Esophagus mucosa (tissue), 1 donor: ENCODE measurements at places on chromosomes 16 and 17.

GRCh38 chr16:79599837-79600637 is 500 bp downstream of the MAF start:
- ATAC-seq = peak; percentile 44

- ATAC-seq = no peak
These were observed 106.3 kb upstream of the ZNF750 start for GRCh38 chr17:82946081-82946480.

- ATAC-seq = no peak
These were observed 8.1 kb downstream of the MYOCD start for GRCh38 chr17:12673788-12674187.

GRCh38 chr16:58885528-58886170 is 151.5 kb upstream of the GOT2 start:
- ATAC-seq = no peak

DNA sequence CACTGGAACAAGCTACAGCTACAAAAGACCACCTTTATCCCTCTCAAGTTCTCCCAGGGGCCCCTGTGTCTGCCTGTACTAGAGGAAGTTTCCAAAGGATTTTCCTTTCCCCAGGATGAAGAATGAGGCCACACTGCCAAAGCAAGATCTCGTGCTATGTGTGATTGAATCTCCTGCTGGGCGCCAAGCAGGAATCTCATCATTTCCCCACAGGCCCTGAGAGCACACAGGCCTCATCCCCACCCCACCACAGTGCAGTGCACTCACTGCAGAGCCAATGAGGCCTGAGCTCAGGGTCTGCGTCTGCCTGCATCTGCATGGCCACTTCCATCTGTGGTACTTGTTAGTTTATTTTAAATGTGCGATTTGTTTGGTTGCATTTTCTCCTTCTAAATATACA is 387.4 kb upstream of the ASIC2 start:
- no peak for ATAC-seq

DNA sequence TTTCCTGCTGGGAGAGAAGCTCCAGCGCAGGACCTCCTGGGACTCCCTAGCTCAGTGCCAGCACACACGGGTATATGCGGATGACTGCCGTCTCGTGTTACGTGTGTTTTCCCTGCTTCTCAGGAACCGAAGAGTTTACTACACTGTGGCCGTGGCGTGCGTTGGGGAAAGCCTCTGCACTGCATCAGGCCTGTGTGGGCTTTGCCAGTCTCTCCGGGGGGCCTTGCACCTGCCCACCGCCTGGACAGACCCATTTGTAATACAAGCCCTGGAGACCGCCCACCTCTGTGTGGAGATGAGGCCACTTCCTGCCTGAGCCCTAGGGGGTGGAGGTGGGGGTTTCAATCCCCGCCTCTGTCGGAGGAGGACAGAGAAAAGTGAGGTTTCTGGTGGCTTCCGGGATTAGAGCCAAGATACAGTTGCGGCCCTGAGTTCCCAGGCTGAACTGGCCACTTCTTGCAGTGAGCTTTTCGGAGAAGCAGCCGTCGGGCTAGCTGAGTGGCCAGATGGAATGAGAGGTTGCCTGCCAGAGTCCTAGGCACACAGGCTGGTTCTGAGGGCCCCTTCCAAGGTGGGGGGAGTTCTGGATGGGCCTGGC is 43.4 kb upstream of the GSE1 start:
- no peak for ATAC-seq

- peak; percentile 81 for ATAC-seq
These were observed 124.1 kb upstream of the TNRC6C start for GRCh38 chr17:77834170-77835115.

GRCh38 chr16:72122308-72122707 is 28.7 kb downstream of the DHX38 start:
- no peak for ATAC-seq

DNA sequence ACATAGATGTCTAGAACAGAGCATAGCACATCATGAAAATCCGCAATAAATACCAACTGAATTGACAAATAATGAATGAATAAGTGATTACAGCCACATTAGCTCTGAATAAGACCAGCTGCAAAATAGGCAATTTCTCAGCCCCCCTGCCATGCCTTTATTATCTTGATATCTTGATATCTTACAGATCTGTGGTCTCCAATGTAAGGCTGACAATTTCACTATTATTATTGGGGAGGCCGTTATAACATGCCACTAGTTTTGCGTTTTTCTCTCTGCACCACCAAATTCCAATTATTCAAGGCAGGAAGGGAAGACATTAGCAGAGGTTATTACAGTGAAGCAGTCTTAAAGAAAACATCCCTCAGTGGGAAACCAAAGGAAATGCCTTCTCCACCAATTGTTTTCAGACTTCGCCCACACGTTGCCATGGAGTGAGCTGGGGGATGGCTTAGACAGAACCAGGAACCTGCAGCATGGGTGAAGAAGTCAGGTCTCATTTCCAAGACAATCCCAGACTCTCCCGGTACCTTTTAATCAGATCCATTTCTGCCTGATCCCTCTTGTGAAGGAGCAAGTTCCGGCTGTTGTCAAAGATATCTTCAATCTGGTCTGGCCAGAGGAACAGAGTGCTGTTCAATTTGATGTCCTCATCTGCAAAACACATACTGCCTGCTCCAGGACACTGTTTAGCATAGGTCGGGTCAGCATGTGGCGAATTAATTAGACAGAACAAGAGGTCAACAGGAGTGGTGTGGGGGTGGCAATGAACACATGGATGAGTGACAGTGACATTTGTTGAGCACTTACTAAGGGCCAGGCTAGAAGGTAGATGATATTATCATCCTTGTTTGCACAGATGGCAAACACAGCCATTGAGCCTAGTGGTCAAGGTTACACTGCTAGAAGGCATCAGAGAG is 46.4 kb downstream of the DNAH3 start:
- ATAC-seq = no peak

DNA sequence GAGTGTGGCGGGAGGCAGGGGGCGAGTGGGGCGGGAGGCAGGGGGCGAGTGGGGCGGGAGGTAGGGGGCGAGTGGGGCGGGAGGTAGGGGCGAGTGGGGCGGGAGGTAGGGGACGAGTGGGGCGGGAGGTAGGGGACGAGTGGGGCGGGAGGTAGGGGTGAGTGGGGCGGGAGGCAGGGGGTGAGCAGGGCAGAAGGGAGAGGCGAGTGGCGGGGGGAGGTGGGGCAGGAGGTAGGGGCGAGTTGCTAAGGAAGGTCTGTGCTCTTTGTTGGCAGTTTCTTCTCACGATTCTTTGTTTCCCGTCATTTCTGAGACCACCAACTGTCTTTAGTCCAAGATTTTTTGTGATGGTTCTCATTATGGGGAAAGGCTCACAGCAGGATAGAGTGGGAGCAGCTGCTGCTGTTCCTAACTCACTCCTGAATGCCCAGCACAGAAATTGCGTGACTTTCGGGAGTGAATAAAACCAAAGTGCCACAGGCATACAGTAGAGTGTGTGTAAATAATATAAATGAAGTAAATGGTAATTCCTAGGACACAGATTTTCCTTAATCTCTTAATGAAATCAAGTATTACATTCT is 44.7 kb downstream of the COG7 start:
- no peak for ATAC-seq

DNA sequence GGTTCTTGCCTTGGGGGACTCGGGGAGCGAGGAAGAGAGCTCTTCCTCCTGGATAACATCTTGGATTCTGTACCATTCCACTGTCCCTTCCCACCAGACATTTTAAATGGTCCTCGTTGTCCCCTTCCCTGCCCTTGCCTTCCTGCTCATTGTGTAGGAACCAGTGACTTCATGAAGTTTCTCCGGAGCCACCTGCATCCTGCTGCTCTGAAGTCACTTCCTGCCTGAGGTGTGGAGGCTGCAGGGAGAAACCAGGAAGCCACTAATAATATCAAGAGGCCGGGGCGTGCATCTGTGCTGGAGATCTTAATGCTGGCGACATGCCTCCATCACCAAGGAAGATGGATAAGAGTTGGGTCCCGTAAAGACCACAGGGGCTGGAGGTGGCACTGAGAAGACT is 6.2 kb upstream of the SLC16A13 start:
- peak; percentile 22 for ATAC-seq

DNA sequence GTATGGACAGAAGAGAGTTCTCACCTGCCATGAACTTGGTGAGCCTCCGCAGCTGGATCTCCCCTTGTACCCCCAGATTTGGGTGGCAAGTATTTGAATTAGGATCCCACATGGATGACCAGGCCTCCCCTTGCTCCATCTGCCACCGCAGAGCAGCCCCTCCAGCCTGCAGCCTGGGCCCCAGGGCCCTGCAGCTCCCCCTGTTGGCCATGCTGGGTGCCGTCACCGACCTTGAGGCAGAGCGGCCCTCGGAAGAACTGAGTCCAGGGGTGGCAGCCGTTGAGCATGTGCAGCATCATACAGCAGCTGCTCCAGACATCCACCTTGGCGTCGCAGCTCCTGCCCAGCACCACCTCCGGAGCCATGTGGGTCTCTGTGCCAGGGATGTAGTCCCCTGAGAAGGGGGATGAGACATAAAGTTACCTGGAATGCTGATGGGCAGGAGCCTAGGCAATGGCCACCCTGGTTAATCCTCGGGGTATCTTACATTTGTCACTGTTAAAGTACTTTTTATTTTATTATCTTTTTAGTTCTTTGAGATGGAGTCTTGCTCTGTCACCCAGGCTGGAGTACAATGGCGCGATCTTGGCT is 9.0 kb upstream of the SPATA32 start:
- ATAC-seq = no peak

DNA sequence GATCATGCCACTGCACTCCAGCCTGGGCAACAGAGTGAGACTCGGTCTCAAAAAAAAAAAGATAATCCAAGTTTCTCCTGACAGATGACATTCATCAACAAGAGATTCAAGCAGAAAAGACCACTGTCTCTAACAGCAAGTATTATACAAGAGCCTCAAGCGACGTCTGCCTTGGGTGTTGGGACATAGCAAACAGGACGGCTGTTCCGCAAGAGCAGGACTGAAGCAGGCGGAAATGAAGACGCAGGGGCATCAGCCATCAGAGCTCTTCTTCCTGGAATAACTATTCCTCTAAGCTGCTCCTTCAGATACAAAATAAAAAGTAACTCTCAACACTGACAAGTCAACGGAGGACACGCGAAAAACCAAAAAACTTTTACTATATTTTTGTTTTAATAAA is 54.0 kb downstream of the ANKRD11 start:
- no peak for ATAC-seq

DNA sequence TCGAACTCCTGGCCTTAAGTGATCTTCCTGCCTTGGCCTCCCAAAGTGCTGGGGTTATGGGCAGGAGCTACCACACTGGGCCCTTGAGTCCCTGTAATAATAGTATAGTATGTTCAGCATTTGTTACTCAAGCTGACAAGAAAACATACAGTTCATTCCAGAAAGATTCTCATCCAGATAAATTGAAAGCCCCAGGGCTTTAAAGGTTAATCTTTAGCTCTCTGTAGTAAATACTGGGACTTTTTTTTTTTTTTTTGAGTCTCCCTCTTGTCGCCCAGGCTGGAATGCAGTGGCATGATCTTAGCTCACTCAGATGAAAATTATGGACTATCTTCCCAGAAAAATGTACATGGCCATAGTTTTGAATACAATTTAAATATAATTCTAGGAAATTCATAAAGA is 11.0 kb downstream of the BRCA1 start:
- no peak for ATAC-seq

- no peak for ATAC-seq
These were observed 46.2 kb upstream of the NOL11 start for GRCh38 chr17:67671493-67671892.

DNA sequence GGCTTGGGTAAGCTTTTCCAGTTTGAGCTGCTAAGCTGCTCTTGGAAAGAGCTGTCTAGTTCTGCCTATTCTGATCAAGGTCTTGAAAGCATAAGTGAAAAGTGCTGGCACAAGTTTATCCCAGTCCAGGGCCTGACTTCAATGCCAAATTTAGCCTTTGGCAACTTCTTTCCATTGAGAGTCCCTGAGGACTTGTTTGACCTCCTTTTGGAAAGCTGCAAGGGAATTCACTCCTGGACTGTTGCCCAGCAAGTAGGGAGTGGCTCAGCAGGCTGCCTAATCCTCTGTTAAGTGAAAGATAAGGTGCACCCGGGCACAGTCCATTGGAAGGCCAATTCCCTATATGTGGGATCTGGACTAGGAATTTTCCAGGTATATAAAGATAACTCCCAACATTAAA is 16.0 kb upstream of the TANC2 start:
- ATAC-seq = no peak

DNA sequence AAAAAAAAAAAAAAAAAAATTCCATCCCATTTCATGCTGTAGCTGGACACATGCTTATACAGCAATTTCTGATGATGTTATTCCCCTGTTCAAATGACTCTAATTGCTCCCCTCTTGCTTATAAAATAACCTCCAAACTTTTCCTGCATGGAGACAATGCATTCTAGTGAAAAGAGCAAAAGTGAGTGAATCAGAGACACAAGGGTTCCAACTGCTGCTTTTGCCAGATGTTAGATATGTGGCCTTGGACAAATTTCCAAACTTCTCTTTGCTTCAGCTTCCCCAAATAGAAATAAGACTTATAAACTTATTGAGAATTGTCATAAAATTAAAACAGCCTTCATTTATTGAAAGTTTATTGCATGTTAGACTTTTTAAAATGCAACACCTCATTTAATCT is 65.0 kb upstream of the AXIN2 start:
- no peak for ATAC-seq

DNA sequence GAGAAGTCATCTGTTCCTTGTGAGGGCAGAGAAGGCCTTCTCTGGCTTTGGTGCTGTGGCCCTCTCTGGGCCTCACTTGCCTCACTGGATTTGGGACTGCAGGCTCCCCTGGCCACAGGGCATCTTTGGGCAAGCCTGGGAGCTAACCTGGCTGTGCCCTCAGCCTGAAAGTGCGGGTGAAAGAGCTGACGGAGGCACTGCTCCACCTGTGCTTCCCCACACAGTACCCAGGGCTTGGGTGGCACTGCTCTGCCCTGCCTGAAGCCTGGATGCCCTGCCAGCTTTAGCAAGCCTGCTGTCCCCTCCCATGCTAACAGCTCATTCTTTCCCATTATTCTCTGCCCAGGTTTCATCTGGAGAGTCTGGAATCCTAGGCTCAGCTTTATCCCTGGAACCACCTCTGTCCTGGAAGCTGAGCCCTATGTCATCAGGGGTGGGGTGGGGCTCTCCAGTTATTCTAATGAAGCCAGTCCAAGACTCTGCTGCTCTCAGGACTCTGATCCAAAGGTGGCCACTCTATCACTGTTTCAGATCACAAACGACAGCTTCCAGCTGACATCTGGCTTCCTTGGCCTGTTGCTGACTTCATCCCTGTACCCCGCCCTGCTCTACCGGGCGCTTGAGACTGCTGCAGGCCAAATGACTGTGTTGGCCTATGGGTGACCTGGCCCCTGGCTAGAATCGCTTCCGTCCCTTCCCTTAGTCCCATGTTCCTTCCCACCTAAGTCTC is 29.3 kb downstream of the HIC1 start:
- ATAC-seq = peak; percentile 79

GRCh38 chr16:64532117-64532516 is 589.7 kb downstream of the CDH11 start:
- no peak for ATAC-seq

GRCh38 chr17:78844301-78845005 is 3.8 kb upstream of the USP36 start:
- no peak for ATAC-seq
